Right cardiac atrium (tissue), 5 donors: ENCODE measurements at places on chromosomes 6 and 20. TPM values are rescaled to one million over a fixed set of nuclear protein-coding genes. Genes with fewer than 3 reads are reported as not detected.

Gene EYA4
- 15.7 TPM for total RNA-seq

Gene TMEM151B
- total RNA-seq = not detected

GRCh38 chr20:45173522-45173921 is 1.2 kb upstream of the PI3 start:
- DNase-seq = no peak

DNA sequence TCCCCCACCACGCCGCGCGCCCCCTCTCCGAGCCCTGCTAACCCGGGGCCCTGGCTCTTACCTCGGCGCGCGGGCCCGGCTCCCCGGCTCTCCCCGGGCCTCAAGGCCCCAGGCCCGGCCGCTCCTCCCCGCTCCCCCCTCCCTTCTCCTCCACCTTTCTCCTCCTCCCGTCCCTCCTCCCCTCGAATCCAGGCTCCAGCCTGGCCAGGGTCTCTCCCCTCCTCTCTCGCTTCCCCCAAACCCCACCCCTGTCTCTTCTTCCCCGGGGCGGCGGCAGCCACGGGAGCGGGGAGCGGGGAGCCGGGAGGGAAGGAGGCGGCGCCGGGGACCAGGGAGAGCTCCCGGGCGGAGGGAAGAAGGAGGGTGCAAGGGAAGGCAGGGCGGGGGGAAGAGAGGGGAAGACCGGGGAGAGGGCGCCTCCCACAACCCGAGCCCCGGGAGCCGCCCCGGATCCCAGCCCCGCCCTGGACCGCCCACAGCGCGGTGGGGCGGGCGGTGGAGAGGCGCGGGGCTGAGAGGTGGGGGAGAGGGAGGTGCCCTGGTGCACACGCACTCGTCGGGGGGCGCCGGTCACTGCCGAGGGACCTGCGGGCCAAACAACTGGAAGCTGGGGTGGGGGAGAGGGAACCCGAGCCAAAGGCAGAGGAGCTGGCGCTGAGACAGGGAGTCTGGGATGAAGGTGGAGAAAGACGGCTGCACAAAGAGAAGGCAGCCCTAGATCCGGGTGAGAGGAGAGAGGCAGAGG is at the start of gene GABBR1:
Gene GABBR1, minus strand, starts transcription at position 395 of the 745 bp plus-strand sequence. CDS start 798 bp downstream, outside the sequence.
- DNase-seq = peak; percentile 90

- DNase-seq = no peak
These were observed 96.4 kb upstream of the EPHA7 start for GRCh38 chr6:93515736-93516135.

GRCh38 chr6:151300267-151300991 is 60.7 kb downstream of the AKAP12 start:
- DNase-seq = no peak

DNA sequence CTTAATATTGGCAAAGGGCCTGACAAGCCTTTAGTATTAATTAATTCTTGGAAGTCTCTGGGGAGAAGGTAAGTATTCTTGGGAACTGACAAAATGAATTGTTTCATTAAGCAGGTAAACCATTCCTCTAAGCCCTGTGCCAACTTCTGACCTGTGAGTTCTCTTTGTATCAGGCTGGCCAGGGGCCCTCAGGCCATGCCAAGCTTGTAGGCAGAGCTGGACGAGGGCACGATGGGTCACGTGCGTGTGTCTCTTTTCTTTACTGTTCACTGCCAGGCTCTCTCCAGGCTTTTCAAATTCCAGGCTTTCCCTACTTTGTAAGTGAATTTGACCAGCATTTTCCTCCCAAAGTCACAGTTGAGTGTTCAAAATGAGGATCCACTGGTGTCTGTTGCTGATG is 112.4 kb downstream of the NRN1 start:
- DNase-seq = no peak

DNA sequence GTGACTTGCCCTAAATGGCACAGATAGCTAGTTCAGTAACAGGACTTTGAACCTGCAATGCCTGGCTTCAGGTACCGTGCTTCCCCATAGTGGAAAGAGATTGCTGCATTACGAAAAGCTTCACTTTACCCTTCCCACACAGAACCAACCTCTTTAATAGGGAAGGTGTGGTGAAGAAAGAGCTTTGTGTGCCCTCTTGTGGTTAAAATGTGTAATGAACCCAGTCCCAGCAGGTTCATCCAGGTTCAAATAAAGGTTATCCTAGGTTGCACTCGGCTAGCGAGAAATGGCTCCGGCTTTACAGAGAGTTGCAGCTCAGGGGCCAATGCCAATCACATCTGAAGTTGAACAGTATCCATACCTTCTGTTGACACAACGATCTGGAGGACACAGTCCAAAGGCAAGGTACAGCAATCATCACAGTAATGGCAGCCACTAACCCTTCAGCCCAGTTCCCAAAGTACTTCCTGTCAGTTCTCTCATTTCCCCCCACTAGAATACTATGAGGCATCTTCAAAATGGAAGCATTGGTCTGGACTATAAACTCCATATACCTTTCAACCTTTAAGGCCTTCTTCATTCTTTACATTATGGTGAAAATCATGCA is 3.0 kb downstream of the DEFB115 start:
- no peak for DNase-seq

DNA sequence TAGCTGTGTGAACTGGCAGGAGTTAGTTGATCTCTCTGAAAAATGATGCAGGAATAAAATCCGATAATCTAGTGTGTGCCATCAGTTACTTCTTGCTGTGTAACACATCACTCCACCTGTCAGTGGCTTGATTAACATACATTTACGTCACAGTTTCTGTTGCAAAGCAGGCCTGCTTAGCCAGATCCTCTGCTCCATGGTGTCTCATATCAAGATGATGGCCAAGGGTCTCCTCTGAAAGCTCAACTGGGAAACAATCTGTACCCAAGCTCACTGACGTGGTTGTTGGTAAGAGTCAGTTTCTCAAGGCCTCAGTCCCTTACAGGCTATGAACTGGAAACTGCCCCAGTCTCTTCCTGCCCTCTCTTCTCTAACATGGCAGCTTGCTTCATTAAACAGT is 51.8 kb downstream of the FOXA2 start:
- no peak for DNase-seq

GRCh38 chr20:36303020-36303595 is 3.0 kb upstream of the DLGAP4 start:
- no peak for DNase-seq

DNA sequence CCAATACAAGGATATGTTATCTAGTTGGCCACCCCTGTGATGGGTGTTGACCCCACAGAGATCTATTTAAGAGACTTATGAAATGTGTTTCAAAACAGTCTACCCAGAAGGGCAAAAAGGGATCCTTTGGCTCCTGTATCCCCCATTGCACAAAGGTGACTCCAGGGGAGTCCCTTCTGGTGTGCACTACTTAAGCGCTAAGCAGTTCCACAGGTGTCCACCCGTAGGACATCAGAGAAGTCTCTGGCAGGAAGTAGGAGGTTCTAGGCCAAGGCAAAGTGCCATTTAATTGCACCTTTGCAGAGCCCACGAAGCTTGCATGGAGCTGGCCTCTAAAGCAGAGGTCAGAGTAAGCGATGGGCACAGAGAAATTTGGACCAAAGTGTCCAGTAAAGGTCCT is 147.7 kb downstream of the MRPL14 start:
- no peak for DNase-seq

GRCh38 chr6:128516514-128516898 is 3.9 kb downstream of the PTPRK start:
- no peak for DNase-seq

GRCh38 chr6:33433544-33434191 is 13.8 kb downstream of the SYNGAP1 start:
- no peak for DNase-seq

DNA sequence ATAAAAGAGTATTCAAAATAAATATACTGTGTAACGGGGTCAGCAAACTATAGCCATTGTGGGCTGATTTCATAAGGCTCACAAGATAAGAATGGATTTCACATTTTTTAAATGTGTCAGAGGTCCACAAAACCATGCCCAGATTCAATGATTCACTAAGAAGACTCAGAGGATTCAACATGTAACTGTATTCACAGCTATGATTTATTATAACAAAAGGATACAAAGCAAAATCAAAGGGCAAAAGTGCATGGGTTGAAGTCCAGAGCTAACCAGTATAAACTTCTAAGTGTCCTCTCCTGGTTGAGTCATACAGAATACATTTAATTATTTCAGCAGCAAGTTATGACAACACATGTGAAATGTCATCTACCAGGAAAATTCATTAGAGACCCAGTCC is 49.2 kb downstream of the TBC1D32 start:
- DNase-seq = no peak

- DNase-seq = peak; percentile 86
These were observed 122.3 kb downstream of the CEBPB start for GRCh38 chr20:50312682-50313521.

DNA sequence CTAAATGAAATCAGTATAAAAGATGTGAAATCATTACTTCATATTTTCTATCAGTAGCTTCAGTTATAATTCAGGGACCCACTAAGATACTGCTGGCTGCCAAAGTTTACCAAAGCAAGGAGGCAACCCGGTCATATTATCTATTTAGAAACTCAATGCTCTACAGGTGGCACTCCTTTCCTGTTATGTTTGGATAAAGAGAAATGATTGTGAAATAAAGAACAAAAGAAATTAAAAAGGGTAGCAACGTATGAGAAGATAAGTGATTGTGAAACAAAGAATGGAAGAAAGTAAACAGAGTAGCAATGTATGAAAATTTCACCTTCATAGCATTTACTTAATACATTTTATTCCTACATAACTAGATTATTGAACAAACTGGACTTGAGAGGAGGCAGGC is 45.2 kb downstream of the RSPH3 start:
- DNase-seq = no peak
